ENCODE measurements at places on chromosomes 4 and X. TPM values are rescaled to one million over a fixed set of nuclear protein-coding genes. Genes with fewer than 3 reads are reported as not detected.
A peak's percentile ranks its signal among the peaks of the same experiment; 100 is the strongest.

Gene CXCL11
- not detected for total RNA-seq

DNA sequence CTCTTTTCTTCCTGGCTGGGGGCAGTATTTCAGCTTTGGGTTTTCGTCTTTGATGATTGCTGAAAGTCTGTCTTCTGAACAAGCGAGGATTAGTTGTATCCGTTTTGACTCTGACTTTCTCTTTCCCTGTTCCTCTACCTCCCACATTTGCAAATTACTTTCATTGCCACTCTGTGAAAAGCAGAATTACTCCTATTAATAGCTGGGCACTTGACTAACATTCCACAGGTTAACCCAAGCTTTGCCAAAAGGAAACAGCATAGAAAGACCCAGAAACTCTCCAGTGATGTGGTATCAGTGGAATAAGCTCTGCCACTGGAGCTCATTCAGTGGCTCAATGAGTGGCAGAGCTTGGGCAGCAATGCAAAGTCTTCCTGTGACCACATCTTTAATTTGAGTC lies 238.9 kb downstream of the PALLD start:
- no peaks in the 10 kb centered on the region for H3K27me3 ChIP-seq
- H3K4me3 ChIP-seq = no peak overlapping the region
- DNase-seq = no peak
- no peak overlapping the region for H3K27ac ChIP-seq
- H3K36me3 ChIP-seq = no peaks in the 10 kb centered on the region

- no peak overlapping the region for H3K4me3 ChIP-seq
- H3K27me3 ChIP-seq = no peaks in the 10 kb centered on the region
- DNase-seq = no peak
- no peaks in the 10 kb centered on the region for H3K36me3 ChIP-seq
Measured at GRCh38 chr4:83625821-83626220, 89.9 kb downstream of the GPAT3 start.

Gene SSX4
- not detected for total RNA-seq

Gene PWWP3B
- total RNA-seq = 0.07 TPM

GRCh38 chrX:71634366-71634765 lies 16.1 kb upstream of the CXCR3 start:
- peaks cover 19% of the 10 kb centered on the region for H3K4me1 ChIP-seq
- no peaks in the 10 kb centered on the region for H3K36me3 ChIP-seq
- no peaks in the 10 kb centered on the region for H3K27me3 ChIP-seq
- H3K27ac ChIP-seq = no peak overlapping the region

DNA sequence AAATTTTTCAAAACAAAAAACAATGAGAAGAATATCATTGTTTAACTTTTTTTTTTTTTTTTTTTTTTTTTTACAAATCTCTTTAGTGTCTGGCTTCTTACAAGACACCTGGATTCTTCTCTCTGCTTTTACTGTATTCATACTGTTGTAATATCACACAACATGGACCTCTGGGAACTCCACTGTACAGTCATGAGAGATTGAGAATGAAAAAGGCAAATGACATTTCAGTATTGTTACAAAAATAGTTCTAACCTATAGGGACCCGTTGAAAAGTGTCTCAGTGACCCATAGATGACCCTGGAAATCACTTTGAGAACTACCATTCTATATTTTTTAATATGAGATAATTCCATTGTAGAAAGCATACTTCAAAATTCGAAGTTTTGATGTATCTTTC lies 124.4 kb downstream of the SLIT2 start:
- no peak overlapping the region for H3K27ac ChIP-seq
- no peak overlapping the region for H3K4me3 ChIP-seq
- no peaks in the 10 kb centered on the region for H3K4me1 ChIP-seq

- peaks cover 26% of the 10 kb centered on the region for H3K4me1 ChIP-seq
- peak overlapping the region; percentile 96 for H3K4me3 ChIP-seq
- H3K36me3 ChIP-seq = peaks cover 3% of the 10 kb centered on the region
- DNase-seq = no peak
Measured at GRCh38 chr4:1715002-1715758, 3.1 kb upstream of the SLBP start.

Data from PC-3 (cell line).